ENCODE measurements at places on chromosomes 1 and 21. TPM values are rescaled to one million over a fixed set of nuclear protein-coding genes. Genes with fewer than 3 reads are reported as not detected.
A peak's percentile ranks its signal among the peaks of the same experiment; 100 is the strongest.

- no peak for DNase-seq
These were observed 75.2 kb downstream of the BEND5 start for GRCh38 chr1:48701445-48701844.

DNA sequence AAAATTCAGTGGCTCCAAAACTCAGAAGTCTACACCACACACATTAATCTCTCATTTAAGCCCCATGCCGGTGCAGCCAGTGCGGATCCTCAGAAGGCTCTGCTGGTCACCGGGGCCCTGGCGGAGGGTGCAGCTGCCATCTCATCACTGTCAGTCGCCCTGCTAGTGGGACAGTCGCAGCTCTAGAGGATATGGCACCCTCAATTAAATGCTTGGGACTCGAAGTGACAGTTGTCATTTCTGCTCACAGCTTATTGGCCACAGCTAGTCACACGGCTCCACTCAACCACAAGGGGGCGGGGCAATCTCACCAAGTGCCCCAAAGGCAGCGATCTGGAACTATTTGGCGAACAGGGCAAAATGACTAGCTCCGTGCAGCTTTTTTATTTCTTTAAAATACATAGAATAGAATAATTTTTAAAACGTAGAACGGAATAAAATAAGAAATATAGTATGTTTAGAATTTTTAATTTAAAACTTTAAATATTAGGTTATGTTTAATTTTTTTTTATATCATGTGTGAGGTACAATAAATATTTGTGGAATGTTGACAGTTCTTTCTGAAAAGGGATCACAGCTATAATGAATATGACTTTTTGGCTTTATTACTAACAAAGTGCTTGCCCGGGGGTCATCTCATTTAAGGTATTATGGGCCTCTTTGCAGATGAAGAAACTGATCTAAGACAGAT lies 8.0 kb upstream of the MAN1C1 start:
- peak; percentile 75 for DNase-seq

Gene SYPL2
- total RNA-seq: not detected

GRCh38 chr21:15289246-15289645 lies 224.4 kb upstream of the NRIP1 start:
- DNase-seq: no peak

Gene EXO1
- 53.6 TPM for total RNA-seq

DNA sequence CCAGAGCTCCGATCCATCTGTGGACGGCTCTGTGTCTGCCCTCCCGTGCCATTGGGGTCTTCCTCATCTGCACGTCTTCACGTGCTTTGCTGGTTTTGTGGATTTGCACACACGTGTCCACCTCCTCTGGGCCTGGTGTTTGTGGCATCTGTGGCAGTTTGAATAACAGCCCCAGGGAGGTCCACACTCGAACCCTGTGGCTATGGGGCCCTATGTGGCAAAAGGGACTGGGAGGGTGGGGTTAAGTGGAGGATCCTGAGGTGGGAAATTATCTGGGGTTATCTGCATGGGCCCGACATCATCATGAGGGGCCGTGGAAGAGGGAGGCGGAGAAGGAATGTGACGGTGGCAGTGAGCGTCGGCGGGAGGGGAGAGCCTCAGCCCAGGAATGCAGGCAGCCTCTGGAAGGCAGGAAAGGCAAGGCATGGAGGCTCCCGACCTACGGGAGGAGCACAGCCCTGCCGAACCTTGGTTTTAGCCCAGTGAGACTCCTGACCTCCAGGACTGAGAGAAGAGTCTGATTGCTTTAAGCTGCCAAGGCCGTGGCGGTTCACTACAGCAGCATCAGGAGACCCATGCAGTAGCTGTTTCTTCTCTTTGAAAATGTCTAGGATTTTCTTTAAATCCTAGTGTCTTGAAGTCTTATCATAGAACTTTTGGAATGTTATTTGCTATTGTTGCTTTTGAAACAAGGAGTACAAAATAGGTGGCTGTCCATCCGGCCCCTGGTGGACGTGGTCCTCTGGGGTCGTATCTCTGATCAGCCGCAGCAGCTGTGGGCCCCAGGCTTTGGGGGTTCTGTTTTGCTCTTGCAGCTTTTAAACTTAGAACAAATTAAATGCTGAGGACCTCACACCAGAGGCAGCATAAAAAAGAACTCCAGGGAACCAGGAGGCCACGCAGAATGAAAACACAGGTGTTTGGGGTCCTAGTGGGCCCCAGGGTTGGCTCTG lies 40.0 kb upstream of the LRRC3 start:
- DNase-seq: no peak

GRCh38 chr1:4526747-4527146 lies 127.7 kb upstream of the AJAP1 start:
- DNase-seq: no peak

DNA sequence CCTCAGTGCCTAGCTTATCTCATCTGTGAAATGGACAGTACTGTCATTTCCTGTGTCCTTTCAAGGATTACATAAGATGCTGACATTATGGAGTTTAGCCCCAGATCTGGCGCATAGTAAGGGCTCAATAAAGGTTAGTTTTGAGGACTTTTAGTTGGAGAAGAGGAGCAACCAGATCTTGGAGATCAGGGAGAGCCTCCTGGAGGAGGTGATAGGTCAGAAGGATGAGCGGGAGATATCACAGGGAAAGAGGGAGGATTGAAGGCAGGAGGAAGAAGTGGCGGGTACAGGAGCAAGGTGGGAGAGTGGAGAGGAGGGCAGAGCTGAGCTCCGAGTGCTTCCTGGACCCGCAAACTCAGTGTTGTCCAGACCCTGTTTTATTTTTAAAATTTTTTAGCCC lies 17.5 kb downstream of the SLC66A1 start:
- DNase-seq: no peak

All from PC-3 (cell line).